Epithelial cell of esophagus (primary cell): ENCODE measurements at places on chromosomes 12 and 14.

GRCh38 chr14:65410640-65411039 is 1.9 kb upstream of the FUT8 start:
- DNase-seq, result no peak

DNA sequence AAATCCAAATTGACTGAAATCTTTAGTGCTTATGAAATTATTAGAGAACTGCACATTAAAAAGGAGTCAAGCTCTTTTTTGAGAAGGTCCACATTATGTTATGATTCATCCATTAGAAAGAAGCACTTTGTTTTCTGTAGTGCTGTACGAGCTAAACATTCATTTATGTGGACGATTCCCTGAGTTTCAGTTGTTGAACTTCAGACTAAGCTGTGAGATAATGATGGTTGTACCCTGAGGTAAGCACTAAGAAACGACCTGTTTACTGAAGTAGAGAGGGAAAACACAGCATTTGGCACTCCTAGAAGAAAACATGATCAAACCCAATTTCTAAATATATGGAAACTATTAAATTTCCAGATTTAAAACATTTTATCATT is 67.3 kb upstream of the ATP2B1 start:
- no peak for DNase-seq

GRCh38 chr12:128458301-128458974 is 191.5 kb downstream of the TMEM132C start:
- DNase-seq, result no peak

GRCh38 chr14:61190341-61190740 is 90.8 kb downstream of the TMEM30B start:
- DNase-seq, result no peak

DNA sequence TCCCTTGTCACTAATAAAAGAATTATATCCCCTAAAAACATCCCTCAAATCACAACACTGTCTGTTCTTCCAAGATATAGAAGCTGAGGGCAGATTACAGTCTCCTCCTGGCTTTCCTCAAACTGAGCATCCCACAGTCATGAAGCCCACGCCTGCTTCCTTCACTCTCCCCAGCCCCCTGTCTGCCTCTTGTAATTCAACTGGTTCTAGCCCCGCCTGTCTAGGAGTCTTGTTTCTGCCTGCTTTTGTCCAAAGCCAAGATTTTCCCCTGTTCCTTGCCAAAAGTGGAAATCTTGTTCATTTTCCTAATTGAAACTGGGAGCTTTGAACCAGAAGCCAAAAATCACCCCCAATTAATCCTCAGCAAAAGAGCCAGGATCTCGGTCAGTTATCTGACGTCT is 35.9 kb upstream of the PWP1 start:
- no peak for DNase-seq

DNA sequence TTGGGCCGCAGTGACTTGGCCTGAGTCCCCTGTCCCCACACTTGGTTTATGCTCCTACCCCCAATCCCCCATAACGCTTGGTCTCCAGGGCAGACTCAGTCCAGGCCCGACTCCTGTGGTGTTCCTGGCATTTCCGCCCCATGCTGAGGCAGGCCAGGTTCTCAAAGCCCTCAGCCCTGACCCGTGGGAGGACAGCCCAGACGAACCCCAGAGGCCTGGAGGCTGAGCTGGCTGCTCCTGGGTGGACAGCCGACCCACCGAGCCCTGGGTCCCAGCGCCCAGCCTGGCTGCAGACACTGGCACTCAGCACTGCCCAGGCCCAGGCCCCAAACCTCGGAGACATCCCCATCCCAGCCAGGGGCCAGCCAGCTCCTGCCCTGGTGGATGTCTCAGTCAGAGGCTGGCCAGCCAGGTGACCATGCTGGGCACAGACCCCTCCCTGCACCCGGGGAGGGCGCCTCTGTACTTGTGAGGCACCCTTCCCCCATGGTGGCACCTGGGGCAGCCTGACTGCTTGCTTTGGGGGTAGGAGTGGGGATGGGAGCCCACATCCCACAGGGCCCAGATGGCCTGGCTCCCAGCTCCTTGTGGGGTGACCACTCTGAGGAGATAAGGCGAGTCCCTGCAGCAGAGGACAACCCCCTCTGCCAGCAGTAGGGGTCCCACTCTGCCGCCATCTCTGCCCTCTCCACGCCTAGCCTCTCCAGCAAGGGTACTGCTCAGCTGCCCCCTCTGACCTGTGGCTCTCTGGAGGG is 1.4 kb downstream of the PLD4 start:
- no peak for DNase-seq

DNA sequence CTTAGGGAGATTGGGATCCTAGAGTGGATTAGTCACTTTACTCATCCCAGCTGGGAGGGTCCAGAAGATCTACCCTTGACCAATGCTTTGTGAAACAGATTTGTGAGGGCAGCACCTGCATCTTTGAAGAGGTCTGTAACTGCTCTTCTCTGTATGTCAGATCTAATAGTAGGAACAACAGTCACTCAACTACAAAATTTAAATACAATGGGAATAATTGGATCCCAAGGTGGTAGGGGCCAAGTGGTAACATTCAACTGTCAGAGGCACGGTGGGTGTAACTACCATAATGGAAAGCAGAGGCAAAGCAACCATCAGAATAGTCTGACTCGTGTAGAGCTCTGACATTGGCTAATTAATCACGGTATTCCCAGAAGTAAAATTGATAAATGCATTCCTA is 55.8 kb downstream of the ITPR2 start:
- DNase-seq, result no peak

DNA sequence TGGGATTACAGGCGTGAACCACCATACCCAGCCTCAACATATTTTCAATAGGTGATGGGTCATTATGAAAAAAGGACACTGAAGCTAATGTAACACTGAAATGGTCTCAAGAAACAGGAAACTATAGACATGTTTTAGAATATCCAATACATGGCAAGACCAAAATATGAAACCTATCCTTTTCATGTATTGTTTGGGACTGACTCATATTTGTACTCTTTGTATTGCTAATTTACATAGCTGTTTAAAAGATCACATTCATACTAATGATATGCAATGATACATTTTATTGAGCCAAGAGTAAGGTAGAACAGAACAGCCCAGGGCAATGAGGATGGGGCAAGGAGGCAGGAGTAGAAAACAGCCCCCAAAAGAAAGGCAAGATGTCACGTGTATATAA is 32.6 kb downstream of the RESF1 start:
- DNase-seq, result peak; percentile 22

DNA sequence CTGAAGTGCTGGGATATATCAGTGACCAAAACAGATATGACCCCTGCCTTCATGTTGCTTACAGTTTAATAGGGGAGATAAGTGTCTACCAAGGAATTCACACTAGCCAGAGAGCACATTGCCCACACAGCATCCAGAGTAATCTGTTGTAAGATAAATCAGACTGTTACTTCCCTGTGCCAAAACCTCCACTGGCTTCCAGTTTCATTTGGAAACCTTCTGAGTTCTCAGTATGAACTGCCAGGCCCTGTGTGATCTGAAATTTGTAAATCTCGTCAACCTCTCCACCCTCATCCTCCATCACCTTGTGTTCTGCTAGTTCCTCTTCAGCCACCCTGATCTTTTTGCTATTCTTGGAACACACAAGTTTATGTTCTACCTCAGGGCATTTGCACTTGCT is 154.7 kb downstream of the ETV6 start:
- no peak for DNase-seq

GRCh38 chr12:107955966-107956643 is 173.0 kb upstream of the WSCD2 start:
- no peak for DNase-seq

DNA sequence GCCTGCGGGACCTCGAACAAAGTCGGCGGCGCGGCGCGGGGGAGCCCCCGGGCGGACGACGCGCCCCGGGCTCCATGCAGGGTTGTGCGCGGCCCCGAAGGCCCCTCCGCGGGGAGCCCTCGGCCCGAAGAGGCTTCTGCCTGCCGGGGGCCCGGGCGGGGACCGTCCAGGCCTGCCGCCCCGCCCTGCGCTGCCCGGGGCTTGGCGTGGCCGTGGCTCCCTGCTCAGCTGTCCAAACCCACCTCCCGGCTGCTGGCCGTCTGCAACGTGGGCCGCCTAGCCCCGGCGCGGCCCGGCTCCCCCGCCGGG is 670 bp downstream of the DYRK2 start:
- DNase-seq, result no peak

DNA sequence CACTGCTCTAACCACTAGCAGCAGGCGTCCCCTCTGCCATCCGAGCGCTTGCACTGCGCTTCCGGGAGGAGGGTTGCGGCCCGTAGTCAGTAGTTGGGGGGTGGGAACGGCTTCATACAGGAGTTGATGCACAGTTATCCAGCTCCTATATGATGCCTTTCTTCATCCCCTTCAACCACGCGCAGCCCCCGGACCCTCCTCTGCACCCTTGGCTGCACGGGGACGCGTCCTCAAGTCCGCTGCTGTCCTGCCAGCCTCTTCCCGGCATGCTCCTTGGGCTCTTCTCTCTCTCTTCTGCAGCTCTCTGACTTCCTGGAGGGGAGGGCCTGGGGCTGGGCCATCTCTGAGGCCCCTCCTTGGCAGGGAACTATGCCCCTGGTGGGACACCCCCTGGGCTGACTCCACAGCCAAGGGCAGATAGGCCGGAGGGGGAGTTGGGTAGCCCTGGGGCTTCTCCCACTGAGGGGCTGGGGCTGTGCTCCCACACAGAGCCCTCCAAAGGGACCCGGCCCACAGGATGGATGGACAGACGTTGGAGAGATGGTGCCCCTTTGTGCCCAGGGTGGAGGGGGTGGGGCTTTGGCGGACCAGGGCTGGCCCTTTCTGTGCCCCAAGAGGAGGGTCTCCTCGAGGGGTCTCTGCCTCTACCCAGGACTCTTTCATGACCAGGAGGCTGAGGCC is 29.0 kb downstream of the RTL1 start:
- no peak for DNase-seq

DNA sequence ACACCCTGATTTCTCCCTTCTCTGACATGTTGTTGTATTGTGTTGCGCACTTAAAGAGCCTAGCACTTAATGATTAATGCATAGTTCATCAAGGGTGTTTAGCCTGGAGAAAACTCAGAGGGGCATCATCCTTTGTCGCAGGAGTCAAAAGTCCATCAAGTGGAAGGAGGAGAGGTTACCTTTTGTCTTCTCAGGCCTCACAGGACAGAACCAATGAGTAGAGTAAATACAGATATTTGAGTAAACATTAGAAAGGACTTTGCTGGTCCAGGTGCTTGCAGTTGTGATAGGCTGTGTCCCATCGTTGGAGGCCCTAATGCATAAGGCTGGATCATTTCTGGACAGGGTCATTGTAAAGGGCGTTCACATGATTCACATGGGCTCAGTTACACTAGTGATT is 430.9 kb downstream of the PCNX1 start:
- DNase-seq, result no peak

GRCh38 chr12:51323317-51323960 is 535 bp downstream of the BIN2 start:
- no peak for DNase-seq

- DNase-seq, result peak; percentile 86
Observed at GRCh38 chr12:68224613-68225285, 861 bp downstream of the IL26 start.
